ENCODE measurements at places on chromosomes 5 and 9.

GRCh38 chr5:132526974-132527564 is 16.3 kb downstream of the IL5 start:
- DNase-seq: no peak

GRCh38 chr5:137847687-137848086 is 20.0 kb upstream of the MYOT start:
- DNase-seq: no peak

GRCh38 chr5:35029333-35029732 is 18.4 kb downstream of the AGXT2 start:
- peak; percentile 63 for DNase-seq

DNA sequence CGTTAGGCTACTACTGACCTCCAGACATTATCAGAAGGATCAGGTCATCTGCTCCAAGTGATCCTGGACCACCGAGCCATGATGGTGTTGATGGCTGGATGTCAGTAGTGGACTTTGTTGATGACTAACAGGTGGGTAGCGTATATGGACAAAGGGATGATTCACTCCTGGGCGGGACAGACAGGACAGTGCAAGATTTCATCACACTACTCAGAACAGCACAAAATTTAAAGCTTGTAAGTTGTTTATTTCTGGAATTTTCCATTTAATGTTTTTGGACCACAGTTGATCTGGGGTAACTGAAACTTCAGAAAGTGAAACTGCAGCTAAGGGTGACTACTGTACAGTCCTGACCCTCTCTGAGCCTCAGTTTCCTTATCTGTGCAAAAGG is 12.7 kb downstream of the PDGFRB start:
- peak; percentile 90 for DNase-seq

All from kidney glomerular epithelial cell (primary cell).